HCT116 (cell line): ENCODE measurements at places on chromosomes 6 and 20. TPM values are rescaled to one million over a fixed set of nuclear protein-coding genes. Genes with fewer than 3 reads are reported as not detected.

OPN5 gene
- total RNA-seq = not detected

FRK gene
- 3.7 TPM for total RNA-seq

HLA-F gene
- total RNA-seq = 24.6 TPM

DNA sequence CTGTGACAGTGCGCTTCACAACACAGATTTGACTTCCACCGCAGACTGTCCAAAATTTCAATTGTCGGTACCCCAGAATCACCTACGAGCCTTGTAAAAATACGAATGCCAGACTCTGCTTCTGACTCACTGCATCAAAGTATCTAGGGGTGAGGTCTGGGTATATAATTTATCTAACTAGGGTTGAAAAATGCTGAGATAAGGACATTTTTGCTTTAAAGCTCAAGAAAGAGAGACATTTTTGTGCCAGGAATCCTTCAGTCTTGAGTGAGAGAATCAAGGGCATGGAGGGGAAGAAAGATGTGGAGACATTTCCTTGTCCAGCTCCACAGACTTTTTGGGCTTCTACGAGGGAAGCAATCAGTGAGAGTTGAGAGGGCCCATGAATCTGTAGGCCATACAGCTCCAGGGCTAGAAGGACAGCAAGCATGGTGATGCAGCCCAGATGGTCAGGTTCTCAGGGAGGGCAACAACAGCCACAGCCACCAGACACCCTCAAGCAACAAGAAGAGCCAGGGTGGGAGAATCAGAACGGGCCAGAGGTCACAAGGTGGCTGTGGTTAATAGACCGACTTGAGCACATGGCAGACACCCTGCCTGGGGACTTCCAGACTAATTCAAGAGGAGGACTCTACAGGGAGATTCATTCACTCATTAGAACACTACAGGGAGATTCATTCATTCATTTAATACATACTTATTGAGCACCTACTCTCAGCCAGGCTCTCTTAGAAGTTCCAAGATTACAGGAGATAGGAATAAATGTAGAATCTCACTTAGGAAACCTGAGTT, 211.1 kb upstream of the PRDM1 start:
- no peak overlapping the region for H3K4me3 ChIP-seq
- H3K4me1 ChIP-seq = no peaks in the 10 kb centered on the region
- no peak overlapping the region for H3K27ac ChIP-seq
- no peaks in the 10 kb centered on the region for H3K36me3 ChIP-seq
- no peaks in the 10 kb centered on the region for H3K27me3 ChIP-seq

DNA sequence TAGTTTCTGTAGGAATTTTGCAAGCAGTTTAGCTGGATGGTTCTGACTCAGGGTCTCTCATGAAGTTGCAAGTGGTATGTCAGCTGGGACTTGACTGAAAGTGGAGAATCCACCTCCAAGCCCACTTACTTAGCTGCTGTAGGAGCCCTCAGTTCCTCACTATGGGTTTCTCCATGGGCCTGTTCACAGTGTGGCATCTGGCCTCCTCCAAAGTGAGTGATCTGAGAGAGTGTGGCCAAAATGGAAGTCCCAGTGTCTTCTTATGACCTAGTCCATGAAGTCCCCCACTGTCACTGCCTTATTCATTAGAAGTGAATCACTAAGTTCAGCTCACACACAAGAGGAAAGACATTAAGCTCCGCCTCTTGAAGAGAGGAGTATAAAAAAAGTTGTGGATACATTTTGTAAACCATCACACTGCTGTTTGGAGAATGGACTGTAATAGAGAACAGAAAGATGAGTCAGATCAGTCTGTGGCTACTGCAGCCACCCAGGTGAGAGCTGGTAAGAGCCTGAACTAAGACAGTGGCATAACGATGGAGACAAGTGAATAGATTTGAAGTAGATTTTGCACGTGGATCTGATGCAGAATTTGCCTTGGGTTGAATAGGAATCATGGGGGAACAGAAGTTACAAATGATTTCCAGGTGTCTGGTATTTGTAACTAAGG, 4.9 kb upstream of the NELFCD start:
- no peak overlapping the region for H3K4me3 ChIP-seq
- H3K27me3 ChIP-seq = no peaks in the 10 kb centered on the region
- H3K4me1 ChIP-seq = no peaks in the 10 kb centered on the region; the same call in 1 of the 2 replicates
- H3K36me3 ChIP-seq = no peaks in the 10 kb centered on the region

- no peak overlapping the region for H3K27ac ChIP-seq
- H3K4me3 ChIP-seq = no peak overlapping the region
- H3K4me1 ChIP-seq = no peaks in the 10 kb centered on the region
- no peaks in the 10 kb centered on the region for H3K36me3 ChIP-seq
- no peaks in the 10 kb centered on the region for H3K27me3 ChIP-seq
- no peak for DNase-seq
Measured at GRCh38 chr6:132960720-132961119, 146.4 kb downstream of the RPS12 start.

DNA sequence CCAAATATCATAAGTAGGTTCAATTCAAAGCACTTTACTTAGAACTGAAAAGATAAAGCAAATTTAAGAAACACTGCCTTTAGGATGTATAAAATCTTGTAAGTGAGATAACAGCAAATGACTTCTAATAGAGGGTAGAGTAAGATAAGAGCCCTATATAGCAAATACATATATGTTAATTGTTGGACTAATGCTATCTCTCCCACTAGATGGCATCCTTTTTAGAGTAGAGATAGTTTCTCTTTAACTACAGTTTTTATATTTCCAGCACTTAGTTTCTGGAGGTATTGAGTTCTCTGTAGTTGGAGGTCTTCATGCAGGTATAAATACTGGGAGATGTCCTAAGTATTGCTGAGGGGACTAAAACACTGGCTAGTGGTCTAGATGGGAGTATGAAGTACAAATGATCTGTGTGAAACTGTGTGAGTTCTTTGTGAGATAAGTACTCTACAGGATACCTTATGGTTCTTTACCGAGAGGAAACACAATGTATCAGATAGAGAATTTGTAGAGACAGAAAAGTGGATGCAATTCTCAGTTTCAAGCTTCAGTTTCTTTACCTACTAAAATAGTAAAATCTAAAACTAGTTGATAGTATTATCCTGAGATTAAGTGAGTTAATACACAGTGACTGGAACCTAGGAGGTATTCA, 399.3 kb downstream of the KHDRBS2 start:
- no peaks in the 10 kb centered on the region for H3K36me3 ChIP-seq
- H3K27me3 ChIP-seq = no peaks in the 10 kb centered on the region
- DNase-seq = no peak
- H3K4me3 ChIP-seq = no peak overlapping the region

DNA sequence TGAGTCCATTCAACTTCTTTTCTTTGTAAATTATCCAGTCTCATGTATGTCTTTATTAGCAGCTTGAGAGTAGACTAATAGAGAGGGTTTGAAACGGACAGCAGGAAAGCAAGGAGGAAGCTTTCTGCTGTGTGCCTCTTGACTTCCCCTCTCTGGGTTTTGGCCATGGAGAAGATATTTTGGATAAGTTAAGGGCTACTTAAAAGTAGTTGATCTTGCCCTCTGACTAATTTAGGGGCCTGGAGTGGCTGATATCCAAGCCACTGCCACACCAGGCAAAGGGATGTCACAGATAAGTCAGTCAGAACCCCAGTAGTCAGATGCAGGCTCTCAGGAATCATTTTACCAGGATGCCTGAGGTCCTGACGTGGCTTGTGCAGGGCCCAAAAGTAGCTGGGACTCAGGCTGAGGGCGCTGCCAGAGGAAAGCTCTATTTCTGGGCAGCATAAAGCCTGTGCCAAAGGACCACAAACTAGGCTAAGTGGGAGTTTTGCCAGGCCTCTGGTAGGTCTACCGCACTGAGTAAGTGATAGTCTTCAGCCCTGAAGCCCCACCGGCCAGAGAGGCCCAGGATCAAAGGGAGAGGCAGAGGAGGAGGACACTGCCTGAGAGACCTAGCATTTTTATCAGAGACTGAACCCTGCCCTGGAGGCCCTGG, 41.6 kb upstream of the IYD start:
- no peak for DNase-seq
- H3K4me3 ChIP-seq = no peak overlapping the region
- no peak overlapping the region for H3K27ac ChIP-seq
- no peaks in the 10 kb centered on the region for H3K36me3 ChIP-seq
- no peaks in the 10 kb centered on the region for H3K27me3 ChIP-seq
- H3K4me1 ChIP-seq = peaks cover 9% of the 10 kb centered on the region; the same call in 1 of the 2 replicates

- H3K27ac ChIP-seq = no peak overlapping the region
- H3K4me3 ChIP-seq = no peak overlapping the region
- H3K27me3 ChIP-seq = no peaks in the 10 kb centered on the region
- H3K4me1 ChIP-seq = no peaks in the 10 kb centered on the region
- DNase-seq = no peak
- H3K36me3 ChIP-seq = peaks cover 44% of the 10 kb centered on the region
Measured at GRCh38 chr6:38681850-38682249, 21.1 kb downstream of the GLO1 start.

GRCh38 chr6:35179901-35180535, 33.7 kb upstream of the SCUBE3 start:
- H3K27ac ChIP-seq = no peak overlapping the region
- H3K27me3 ChIP-seq = no peaks in the 10 kb centered on the region
- H3K4me3 ChIP-seq = no peak overlapping the region

DNA sequence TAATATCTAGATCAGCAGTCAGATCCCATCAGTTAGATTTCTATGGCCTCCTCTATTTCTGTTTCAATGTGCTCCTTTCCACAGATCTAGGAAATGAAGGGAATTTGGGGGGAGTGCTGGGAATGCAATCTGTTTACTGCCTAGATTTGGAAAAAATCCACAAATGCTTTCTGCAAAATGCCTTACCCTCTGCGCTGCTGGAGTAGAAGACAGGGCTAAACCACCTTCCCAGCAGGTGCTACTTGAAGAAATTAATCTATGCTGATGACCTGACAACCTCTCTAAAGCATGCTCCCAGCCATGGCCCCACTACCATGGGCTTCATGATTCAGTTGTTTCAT, 46.2 kb downstream of the LY86 start:
- no peaks in the 10 kb centered on the region for H3K4me1 ChIP-seq
- H3K36me3 ChIP-seq = no peaks in the 10 kb centered on the region
- peaks cover 12% of the 10 kb centered on the region; the same call in 1 of the 2 replicates for H3K27me3 ChIP-seq

DNA sequence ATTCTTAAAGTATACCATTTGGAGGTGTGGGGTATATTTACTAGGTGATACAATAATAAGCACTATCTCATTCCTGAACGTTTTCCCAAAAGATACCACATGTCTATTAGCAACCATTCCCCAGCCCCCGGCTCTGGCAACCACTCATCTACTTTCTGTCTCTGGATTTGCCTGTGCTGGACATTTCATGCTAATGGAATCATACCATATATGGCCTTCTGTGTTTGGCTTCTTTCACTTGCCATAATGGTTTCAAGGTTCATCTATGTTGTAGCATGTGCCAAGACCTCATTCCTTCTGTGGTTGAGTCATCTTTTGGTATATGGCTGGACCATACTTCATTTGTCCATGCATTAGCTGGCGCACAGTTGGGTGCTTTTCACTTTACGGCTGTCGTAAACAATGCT, 39.7 kb downstream of the BCAS4 start:
- no peaks in the 10 kb centered on the region for H3K27me3 ChIP-seq
- no peaks in the 10 kb centered on the region for H3K36me3 ChIP-seq
- no peak overlapping the region for H3K4me3 ChIP-seq
- peaks cover 24% of the 10 kb centered on the region for H3K4me1 ChIP-seq
